ENCODE measurements at places on chromosomes 2 and 18.

- no peak for DNase-seq
These were observed 10.5 kb upstream of the MTERF4 start for GRCh38 chr2:241112592-241112991.

- DNase-seq, result no peak
These were observed 458.4 kb downstream of the THSD7B start for GRCh38 chr2:137223722-137224121.

DNA sequence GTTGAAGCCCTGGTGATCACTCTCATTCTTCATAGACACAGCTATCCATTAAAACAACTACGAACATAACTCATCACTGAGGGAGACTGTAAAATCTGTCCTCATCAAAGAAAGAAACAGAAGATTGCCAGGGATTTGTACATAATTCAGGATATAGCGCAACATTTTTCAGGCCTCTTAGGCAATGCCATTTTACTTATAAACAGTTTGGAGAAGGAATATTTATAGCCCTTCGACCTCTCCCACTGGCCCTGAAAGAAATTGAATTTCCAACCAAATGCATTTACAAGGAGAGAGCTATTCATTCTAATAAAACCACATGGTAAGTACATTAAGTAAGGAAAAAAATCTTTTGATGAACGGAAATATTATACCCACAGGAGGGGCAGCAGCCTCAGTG, 295.0 kb downstream of the RAD51AP2 start:
- no peak for DNase-seq

DNA sequence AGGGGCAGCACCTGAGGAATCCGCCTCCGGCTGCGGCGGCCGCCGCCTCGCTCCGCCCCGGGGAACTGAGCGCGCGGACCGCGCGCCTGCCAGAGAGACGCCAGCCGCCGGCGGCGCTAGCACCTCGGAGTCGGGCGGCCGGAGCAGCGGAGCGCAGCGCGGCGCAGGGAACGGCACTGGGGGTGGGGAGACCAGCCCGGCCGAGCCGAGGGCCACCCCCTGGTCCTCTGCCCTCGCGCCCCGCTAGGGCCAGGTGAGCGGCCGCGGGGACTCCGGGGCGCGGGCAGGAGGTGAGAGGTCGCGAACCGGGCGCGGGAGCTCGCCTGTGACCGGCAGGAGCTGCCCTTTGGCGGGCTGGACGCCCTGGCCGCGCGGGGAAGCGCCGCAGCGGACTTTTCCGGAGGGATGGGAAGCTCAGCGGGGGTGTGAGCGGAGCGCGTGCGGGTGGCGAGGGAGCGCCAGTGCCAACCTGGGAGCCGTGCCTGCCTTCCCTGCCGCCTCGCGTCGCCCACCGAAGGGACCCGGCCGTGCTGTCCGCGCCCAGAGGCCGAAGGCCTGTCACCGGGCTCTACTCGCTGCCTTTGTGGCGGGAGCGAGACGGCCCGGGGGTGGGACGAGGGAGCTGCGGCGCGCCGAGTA, at the start of gene GREB1L:
GREB1L (plus strand) TSS at position 92 of the 639 bp plus-strand sequence. CDS start 141,287 bp downstream, outside the sequence.
- no peak for DNase-seq

DNA sequence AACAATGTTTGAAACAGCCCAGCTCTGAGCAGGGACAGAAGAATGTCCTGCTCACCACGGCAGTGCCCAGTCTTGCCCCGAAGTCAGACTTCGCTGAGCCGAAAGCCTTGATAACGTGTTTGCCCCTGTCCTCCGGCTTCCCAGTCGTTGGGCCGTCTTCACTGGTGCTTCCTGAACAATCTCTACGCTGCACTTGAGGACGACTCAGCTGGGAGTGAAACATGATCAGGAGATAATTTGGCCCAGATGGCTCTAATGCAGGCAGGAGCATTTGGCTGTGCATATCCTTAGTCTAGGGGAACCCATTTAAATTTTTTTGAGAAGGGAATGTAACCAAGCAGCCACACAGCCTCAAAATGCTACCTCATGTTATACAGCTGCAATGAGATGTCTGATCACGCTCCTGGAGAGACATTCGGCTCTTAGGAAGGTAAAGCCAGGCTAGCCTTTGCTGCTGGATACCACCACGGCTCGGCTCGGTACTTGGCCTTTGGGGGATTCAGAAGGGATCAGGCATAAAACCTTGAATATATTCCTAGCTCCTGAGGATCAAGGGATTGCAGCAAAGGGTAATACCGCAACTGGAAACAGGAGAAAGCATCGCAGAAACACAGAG, 43.6 kb downstream of the FECH start:
- no peak for DNase-seq

GRCh38 chr2:59314031-59314766, 1073.1 kb upstream of the FANCL start:
- DNase-seq, result no peak

GRCh38 chr2:200479692-200480265, 30.1 kb downstream of the KCTD18 start:
- no peak for DNase-seq

- DNase-seq, result no peak
These were observed 247.7 kb upstream of the CCDC68 start for GRCh38 chr18:55206927-55207326.

- DNase-seq, result no peak
These were observed 28.4 kb upstream of the ME2 start for GRCh38 chr18:50850307-50851065.
